ENCODE measurements at places on chromosomes 6 and 20. TPM values are rescaled to one million over a fixed set of nuclear protein-coding genes. Genes with fewer than 3 reads are reported as not detected.

- no peak for DNase-seq
Measured at GRCh38 chr6:38354037-38354381, 285.7 kb downstream of the BTBD9 start.

DNA sequence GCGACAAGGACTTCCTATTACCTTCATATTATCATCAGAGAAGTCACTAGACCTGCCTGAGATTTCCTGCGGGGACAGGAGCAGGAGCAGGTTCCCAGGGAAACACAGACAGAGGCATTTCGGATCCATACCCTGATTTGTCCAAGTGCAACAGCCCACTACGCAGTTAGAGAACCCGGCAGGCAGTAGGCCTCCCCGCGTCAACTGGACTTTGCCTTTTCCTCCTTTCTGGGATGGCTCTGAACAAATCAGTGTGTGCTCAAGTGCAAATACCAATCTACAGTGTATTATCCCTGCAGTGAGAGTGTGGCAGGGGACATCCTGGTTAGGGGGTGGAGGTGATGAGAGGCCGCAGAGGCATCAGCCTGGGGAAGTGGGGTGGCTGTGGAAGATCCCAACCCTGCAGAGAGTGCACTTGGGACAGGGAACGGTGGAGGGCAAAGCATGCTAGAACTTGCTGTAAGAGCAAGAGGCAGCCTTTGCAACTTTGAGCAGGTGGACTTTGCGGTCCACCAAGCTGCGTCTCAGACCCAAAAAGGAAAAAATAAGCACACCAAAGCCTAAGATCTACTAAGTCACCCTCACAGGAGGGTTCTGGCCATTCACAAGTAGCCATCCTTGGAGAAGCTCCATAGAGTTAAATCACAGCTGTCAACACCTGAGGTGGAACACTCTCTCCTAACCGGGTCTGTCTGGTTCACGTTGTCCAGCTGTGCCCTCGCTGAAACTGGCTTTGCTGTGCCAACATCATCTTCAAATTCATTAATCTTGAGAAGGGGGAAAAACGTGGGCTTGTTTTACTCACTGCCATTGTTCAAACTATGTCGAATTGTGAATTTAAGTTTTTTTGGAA, 159.1 kb downstream of the ZDHHC14 start:
- DNase-seq: no peak

GRCh38 chr6:117555262-117555849, 47.0 kb downstream of the GOPC start:
- DNase-seq: no peak

The RNF114 gene
- 71.0 TPM for total RNA-seq

GRCh38 chr6:95142661-95143335, 434.5 kb upstream of the MANEA start:
- DNase-seq: no peak

The MDN1 gene
- total RNA-seq: 19.4 TPM

- no peak for DNase-seq
Measured at GRCh38 chr6:138597336-138597735, 98.0 kb upstream of the NHSL1 start.

DNA sequence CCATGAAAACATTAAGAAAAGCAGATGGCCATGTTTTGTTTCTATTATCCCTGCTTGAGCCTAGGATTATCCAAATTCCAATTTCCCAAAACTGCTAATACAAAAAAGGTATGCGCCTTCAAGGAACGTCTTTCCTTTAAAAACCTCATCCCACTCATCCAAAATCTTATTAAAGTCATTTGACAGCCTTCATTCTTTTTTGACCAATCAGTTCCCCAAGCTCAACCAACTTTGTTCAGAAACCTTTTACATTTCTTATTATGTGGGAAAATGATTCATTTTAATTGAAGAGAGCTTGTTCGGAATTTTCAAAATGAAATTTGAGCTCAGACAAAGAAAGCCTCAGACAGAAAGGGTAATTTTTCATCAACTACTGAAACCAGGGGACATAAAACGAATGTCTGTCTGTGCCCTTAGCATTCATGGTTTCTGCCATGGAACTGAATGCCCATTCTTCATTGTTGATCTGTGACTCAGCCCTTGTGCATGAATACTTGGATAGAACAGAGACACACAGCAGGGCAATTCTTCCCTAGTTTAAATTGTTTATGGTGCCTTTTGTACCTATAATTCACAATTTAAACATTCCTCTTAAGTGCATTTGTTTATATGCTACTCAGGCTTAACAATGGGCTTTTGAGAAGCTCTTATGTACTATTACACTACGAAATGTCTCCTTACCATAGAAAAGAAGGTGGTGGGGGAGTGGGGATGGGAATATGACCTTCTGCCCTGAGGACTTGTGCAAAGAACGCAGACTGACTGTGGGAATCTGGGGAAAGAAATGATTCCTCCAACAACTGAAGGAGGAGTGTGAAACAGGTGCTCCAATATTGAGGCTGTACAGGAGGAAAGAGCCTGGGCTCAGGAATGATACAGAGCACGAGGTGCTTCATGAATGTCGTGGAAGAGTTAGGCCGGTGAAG, 49.8 kb upstream of the ERVFRD-1 start:
- DNase-seq: no peak

GRCh38 chr6:52994839-52995088, 320 bp downstream of the GSTA4 start:
- DNase-seq: peak; percentile 93

DNA sequence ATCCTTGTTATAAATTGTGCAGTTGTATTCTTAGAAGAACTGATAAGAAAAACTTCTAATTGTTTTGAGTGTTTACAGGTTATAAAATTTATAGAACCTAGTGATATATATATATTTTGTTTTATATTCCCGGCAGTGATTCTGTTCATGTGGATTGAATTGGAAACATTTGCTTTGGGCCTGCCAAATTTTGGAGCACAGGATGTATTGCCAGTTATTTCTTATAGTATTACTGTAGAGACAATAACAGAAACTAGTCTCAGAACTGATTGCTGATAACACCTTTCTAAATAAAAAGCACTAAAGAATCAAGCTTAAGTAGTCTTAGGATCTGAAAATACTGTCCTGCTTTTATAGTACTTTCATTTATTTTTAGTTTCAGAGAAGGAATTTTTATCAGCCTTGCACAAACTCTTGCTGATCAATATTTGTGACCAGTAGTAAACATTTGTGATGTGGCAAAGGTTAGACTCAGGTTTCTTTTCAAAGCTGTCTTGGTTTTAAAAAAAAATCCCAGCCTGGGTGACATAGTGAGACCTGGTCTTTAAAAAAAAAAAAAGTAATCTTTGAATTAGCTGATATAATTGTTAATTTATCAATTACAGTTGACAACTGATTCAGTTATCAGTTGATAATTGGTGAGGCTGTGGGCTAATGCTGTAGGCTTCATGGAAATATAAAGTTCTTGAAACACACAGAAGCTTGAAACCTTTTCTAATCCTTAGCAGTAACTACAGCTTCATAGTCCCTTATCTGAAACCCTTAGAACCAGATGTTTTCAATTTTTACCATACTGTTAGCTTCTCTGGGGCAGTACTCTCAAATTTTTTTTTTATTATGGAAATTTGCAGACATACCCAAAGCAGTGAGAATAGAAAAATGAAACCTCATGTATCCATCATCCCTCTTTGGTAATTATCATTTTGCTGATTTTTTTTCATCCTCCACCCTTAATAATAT, 42.4 kb downstream of the RNGTT start:
- no peak for DNase-seq

DNA sequence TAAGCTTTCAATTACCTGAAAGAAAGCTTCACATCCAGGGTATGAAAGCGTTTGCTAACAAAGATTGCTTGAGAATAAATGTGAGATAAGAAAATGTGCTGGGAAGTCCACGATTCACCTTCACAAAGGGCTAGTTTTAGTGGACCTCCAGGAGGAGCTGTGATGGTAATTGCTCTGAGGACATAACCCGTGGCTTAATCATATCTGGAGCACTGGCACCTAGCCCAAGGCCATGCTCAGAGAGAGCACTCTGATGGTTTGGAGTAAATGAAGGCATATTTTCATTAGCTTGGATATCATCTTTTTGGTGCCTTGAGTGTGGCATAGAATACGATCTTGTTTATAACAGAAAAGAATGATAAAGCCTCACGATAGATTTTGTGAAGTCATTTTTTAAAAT, 46.9 kb upstream of the BACH2 start:
- DNase-seq: no peak

DNA sequence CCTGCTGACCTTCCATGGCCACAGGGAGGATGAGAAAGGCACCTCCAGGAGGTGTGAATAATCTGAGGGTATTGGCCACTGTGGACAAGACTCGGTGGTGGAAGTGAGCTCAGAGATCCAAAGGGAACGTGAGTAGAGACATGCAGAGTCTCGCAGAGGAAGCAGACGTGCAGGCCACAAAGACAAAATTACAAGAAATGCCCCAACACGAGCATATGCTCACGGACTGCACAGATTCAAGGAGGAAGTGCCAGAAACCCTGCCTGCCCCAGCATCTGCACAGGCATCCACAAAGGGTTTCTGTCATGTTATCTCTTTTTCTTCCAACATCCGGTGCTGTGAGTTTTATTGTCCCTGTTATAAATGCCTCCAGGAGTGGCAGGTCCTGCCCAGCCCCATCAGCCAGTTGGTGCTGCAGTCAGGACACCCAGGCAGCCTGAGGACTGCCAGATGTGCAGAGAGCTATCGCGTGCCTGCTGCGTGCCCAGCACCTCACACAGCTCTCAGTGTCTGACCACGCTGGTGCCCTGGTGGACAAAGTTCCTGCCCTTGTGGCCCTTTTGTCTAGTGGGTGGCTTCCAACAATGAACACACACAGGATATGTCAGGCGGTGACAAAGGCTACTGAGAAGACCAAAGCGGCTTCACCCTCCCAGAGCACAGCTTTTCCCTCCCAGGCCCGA, 34.0 kb upstream of the FANCE start:
- no peak for DNase-seq

GRCh38 chr20:32675223-32675975, 1.7 kb upstream of the C20orf203 start:
- DNase-seq: no peak

GRCh38 chr6:108850669-108851465, 2.6 kb downstream of the ARMC2 start:
- no peak for DNase-seq

DNA sequence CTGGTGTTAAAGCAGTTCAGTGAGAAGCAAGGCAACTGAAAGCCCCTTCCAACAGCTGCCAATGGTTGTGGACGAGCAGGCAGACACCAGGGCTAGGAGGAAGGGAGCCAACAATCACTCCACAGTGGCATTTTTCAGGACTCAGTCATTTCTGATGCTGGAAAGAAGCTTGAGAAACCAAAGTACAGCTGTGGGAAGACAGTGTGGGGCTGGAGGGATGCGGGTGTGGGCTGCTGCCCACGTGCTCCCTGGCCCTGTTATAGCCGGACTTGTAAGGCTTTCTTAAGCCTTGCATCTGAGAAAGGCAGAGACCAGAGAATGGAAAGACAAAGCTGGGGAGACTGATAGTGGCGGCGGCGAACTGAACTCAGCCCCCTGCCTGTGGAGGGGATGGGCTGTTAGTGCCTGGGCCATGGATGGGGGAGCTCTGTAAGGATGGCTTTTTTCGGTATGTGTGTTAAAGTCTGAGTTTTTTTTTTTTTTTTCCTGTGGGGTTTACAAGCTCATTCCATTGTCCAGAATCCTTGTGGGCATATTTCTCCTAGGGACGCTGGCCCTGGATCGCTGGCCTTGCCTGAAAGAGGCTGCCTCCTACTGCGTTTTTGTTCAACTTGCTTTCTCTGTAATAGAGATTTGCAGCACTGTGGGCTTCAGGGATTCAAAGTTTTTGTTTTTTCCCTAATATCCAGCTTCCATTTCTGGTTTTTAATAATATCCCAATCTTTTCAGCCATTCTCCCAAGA, 91.7 kb downstream of the GJA10 start:
- no peak for DNase-seq

- no peak for DNase-seq
Measured at GRCh38 chr20:54669040-54669363, 193.6 kb downstream of the DOK5 start.

- peak; percentile 96 for DNase-seq
Measured at GRCh38 chr20:50395251-50395729, 114.9 kb upstream of the PTPN1 start.

The MYBL2 gene
- 0.11 TPM for total RNA-seq

GRCh38 chr20:8234580-8234979, 102.5 kb downstream of the PLCB1 start:
- no peak for DNase-seq

DNA sequence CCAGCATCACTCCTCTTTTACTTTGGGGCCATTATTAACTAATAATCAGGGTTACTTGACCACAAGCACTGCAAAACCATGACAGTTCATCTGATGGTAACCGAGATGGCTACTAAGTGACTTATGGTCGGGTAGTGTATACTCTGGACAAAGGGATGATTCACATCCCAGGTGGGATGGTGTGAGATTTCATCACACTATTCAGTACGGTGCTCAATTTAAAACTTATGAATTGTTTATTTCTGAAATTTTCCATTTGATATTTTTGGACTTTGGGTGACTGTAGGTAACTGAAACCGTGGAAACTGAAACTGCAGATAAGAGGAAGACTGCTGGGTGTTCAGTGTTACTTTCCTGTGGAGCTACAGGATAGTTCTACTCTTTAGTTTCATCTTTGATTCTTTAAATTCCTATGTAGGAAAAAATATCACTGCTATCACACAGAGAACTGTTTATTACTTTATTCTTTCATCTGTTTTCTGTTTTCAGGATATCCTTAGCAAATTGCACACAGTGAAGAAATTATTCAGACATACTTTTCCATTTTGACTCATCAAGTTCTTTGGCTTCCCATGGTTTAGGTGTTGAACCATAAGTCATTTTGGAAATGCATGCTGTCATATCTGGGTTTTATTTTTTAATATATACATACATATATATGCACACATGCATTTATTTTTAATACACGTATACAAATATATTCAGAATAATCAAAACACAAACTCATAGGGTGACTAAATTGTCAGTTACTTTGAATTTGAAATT, 59.1 kb upstream of the C20orf144 start:
- DNase-seq: no peak

- no peak for DNase-seq
Measured at GRCh38 chr6:63807056-63807455, 171.5 kb downstream of the PHF3 start.

DNA sequence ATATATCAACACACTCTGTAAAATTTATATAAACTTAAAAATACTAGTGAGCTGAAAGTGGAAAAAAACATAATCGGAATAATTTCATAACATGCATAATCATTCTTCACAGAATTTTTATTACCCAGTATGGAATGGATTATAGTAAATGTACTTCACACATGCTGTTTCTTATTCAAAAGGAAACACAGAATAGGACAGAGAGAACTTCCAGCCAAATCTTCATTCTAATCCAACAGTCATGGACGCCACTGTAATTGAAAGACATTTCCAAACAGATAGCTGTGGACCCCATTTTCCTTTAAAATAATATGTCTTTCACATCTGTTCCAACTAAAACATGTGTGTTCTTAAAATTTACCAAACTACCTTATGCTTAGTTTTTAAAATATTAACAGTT, 126.6 kb upstream of the RUNX2 start:
- DNase-seq: no peak

DNA sequence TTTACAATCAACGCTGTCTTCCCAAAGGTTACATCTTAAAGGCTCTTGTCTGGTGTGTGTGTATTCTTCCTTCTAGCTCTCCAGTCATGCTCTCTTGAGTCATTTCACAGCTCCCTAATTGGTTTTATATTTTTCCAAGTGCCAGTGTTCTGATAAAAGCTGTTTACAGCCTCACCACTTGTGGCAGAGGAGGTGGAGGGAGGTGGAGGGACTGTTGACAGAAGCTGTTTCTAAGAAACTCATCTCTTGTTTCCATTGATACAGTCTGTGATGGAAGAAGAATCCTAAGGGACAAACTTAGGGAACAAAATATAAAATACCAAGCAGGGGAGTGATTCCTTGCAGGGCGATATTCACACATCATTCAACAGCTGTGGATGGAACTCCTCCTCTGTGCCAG, 64.0 kb downstream of the QRSL1 start:
- no peak for DNase-seq
